ENCODE measurements at places on chromosomes 5 and 9.

GRCh38 chr5:14428302-14429081 is 153.1 kb upstream of the OTULINL start:
- DNase-seq, result no peak

GRCh38 chr9:95724253-95724991 is 151.1 kb upstream of the ERCC6L2 start:
- no peak for DNase-seq

DNA sequence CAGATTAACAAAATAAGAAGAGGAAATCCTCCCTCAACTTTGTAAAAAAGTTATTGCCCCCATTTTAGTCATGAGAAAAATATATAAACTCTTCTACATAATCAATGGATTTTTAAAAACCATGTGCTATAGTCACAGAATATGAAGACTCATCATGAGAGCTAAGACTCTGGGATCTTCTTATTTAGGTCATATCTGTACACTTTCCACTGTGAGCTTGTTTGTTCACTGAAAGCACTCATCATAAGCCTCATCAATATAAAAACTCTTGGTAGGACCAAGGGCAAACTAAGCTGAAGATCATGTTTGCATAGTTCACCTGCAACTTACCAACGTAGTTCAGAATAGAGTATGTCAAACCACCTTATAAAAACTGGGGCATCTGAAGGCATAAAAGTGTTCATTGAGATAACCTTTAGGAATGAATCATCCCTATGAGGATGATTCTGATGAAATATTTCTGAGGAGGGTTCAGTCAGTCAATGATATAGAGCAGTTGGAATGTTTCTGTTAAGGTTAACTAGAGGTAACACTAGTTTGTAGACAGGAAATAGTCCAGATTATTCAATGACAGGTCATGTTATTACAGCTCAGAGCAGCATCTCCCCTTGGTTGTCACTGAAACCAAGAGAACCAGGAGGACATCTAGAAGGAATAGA is 289.9 kb upstream of the SMC2 start:
- DNase-seq, result no peak

DNA sequence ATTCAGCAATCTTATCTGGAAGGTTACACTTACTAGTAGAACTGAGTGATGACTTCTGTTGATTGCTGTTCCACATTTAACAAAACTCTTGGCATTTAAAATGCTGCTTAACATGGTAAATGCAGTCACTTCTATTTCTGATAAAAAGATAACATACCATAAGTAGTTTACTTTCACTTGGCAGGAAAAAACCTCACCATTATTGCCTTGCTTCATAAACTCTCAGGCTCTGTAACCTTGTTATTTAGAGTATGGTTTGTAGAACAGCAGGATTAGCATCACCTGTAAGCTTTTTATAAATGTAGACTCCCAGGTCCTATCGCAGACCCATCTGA is 55.5 kb downstream of the AUH start:
- no peak for DNase-seq
